ENCODE measurements at places on chromosomes 2 and 18.

GRCh38 chr2:96308248-96308647 is 2.9 kb upstream of the SNRNP200 start:
- no peak for DNase-seq

DNA sequence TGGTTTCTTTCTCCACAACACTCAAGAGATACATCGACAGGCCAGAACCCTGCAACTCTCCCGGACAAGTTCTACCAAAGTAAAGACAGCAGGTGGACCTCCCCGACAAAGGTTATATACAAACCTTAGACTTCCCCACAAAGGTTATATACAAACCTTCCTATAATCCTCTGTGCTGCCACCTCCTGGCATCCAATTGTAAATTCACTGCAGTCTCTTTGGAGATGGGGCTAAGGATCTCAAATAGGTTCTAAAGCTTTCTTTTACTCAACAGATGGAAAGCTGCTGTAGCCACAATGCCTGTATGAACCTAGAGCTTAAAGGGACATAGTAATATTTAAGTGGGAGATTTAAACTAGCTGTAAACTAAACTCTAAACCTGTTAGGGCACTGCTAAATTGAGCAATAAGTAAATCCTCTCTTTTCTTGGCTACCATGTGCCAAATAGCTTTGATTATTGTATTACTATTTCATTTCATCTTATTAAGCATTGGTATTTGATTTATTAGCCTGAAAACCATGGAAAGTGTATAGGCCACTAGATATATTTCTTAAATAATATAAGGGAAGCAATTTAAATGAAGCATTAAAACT is 9.8 kb upstream of the MREG start:
- DNase-seq: no peak

GRCh38 chr2:184113696-184114403 is 484.5 kb upstream of the ZNF804A start:
- no peak for DNase-seq

- DNase-seq: no peak
Observed at GRCh38 chr2:119260646-119261492, 37.2 kb downstream of the STEAP3 start.

- DNase-seq: no peak
Observed at GRCh38 chr2:16713011-16713423, 47.4 kb upstream of the CYRIA start.

DNA sequence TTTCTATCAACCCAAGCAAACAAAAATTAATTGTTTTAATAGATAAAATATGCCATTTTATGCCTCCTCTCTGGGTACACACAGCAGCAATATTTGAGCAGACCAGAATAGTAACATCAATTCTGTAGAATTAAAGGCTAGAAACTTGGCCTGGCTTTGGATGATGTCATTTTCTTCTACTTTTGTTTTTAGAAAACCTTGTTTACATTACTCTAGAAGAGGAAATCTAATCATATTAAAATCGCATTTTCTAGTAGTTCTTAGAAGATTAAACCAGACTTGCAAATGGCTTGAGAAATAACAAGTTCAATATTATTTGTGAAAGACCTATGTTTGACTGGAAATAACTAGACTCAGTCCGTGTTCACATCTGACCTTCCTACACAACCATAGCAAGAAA is 102.3 kb upstream of the RFX8 start:
- no peak for DNase-seq

DNA sequence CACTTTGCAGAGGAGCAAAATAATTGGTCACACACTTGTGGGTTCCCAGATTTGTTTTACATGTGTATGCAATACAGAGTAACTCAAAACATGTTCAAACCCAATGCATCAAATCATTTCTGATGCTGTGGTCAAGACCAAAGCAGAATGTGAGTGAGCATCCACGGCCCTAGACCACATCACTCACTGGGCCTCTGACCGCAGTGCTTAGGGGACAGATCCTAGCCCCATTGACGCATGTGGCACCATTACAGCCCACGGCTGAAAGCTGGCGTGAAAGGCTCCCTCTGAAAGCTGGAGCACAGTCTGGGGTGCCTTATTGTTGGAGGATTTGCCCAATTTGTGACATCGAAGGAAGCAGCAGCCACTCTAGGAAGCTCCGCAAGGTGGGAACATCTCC is 498.8 kb upstream of the TCF4 start:
- DNase-seq: no peak

GRCh38 chr2:166337932-166338331 is 37.8 kb downstream of the SCN9A start:
- no peak for DNase-seq

Data from activated naive CD8-positive, alpha-beta T cell treated with anti-CD3 and anti-CD28 coated beads, Interleukin-2, amount 50 U/mL, for 16 hours (primary cell).